ENCODE measurements at places on chromosomes 2 and 18.

- DNase-seq: no peak
These were observed 448.1 kb downstream of the TSN start for GRCh38 chr2:122203523-122203922.

DNA sequence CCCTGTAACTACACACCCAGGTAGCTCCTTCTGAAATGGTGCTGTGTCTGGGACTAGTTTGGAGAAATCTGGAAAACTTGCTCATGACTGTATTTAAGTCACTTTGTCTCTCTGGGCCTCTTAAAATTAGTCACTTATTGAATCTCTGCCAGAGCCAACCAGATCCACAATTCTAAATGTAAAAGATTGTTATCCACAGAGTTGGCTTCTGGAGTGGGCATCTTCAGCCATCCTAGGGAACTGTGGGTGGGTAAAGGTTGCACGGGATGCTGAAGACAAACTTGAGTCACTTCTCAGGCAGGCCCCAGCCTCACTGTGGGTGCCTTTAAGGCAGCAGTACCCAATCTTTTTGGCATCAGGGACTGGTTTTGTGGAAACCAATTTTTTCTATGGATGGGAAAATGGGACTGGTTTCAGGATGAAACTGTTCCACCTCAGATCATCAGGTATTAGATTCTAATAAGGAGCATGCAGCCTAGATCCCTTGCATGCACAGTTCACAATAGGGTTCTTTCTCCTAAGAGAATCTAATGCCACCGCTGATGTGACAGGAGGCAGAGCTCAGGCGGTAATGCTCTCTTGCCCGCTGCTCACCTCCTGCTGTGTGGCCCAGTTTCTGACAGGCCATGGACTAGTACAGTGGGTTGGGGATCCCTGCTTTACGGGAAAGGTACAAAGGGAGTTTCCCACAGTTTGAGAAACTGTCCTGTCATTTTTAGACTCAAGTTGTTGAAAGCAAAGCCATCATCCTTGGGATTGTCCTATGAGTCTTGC lies 98.3 kb upstream of the SPRED2 start:
- no peak for DNase-seq

DNA sequence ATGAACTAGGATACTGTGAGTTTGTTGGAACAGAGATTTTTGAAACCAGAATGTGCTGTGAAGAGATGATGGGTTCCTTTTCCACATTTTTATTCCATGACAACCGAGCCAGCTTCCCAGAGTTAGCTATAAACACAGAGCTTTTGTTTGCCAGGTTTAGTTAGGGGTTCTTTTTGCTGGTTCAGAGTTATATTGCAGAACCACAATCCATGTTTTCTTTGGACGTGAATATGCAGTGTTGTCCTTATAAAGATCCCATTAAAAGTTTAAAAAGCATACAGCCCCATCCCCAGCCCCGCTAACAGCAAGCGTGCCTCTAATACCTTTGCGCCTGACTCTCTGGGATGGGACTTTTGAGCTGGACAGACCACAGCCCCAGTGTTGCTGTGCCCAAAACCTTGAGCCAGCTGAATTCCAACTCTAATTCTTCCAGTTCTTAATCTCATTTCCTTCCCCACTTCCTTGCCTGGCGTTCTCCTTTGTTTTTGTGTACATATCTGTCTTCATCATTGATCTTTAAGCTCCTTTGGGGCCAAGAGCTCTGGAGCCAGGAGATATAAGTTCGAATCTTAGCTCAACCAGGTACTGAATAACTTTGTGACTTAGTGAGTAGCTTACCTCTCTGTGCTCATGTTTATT lies 72.3 kb downstream of the SPATS2L start:
- no peak for DNase-seq

- DNase-seq: no peak
These were observed 36.6 kb downstream of the SCTR start for GRCh38 chr2:119487434-119488244.

DNA sequence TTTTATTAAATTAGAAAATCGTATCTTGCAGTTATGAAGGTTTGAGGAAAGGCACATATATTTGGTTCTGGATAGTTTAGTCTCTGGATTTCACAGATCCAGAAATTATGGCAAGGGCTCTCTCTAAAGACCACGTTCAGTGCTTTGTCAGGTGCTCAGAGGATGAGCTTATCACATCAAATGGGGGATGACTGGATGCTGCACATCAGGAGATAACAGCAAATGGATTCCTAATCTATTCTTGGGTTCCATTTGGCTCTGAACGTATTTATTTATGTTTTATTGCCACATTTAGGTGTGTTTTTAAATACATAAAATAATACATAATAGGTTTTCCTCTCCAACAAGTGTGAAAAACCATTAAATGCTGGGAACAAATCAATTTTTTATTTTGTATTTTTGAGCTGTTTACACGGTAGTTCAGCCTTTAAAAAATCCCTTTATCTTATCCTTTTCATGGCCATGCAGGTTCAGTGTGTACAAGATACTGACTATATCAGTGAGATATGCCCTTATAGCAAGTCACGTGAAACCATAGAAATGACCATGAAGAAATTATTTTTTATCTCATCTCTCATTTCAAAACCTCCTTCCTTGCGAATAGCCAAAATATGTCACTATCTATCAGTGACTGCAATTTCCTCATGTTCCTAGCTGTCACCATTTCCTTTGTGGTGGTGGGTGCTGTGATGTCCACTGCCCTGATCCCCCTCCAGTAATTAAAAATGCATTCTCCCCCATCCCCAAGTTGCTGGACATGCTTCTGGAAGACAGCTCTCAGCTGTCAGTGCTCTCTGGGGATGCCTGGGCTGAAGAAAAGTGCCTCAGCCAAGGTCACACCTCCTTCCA lies 25.9 kb upstream of the CXCR4 start:
- no peak for DNase-seq
